Activated CD4-positive, alpha-beta T cell treated with anti-CD3 and anti-CD28 coated beads, Interleukin-2, amount 50 U/mL, for 48 hours (primary cell): ENCODE measurements at places on chromosomes 6 and 20.

DNA sequence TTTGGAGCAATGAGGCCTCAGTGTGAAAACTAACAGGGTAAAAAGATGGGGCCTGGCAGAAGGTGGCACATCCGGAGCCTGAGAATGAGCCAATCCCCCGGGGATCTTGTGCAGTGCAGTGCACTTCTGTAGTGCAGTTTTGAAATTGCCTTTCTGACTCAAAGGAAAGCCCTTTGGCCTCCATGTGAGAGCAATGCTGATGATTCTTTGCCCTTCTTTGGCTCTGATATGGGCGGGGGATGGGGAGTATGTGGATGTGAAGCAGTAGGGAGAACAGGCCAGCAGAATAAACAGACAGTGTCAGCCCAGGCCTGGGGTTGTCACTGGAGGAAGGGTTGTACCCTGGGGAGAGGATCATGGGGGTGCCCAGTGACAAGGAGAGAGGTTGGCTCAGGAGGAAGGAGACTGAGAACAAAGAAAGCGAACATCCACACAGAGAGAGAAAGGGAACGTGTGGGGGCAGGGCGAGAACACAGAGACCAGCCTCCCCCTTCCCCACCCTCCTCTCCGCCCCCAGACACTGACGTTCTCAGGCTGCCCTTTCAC lies 351.2 kb downstream of the CDC5L start:
- no peak for DNase-seq

DNA sequence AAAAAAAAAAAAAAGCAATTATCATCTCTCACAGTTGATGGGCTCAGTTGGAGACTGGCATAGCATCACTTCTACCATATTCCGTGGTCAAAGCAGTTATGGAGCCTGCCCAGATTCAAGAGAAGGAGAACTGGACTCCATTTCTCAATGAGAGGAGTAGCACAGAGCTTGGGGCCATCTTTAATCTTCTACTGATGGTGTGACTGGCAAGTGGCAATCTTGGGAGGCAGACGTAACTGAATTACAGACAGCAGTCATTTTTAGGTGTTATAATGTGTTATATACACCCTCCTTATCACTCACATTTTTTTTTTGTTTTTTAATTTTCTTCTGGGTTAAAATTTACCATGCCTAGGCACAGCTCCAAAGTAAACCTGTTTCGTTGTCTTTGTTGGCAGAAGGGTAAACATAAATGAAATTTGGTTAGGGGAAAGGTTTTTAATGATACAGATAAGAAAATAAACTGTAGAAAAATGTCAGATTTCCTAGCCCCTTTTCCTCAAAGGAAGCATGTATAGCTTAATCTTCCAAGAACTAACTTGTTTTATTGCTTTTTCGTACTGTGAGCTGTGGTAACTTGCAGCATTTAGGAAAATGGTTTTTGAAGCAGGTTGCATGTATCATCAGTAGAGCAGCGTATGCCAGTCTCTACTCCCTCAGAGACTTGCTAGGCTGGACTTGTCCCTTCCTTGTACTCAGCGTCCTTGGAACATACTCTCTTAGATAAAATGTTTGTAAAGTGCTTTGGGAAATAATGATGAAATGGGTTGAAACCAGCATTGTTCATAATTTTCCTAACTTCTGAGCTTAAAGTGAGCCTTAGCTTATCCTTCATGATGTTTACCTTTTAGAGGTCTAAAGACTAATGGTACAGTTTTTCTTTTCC lies 25.7 kb downstream of the ZFAND3 start:
- DNase-seq: no peak

- DNase-seq: peak; percentile 21
Observed at GRCh38 chr6:4281341-4282293, 146.2 kb upstream of the ECI2 start.

GRCh38 chr20:61049684-61050083 lies 202.4 kb upstream of the CDH4 start:
- DNase-seq: no peak

DNA sequence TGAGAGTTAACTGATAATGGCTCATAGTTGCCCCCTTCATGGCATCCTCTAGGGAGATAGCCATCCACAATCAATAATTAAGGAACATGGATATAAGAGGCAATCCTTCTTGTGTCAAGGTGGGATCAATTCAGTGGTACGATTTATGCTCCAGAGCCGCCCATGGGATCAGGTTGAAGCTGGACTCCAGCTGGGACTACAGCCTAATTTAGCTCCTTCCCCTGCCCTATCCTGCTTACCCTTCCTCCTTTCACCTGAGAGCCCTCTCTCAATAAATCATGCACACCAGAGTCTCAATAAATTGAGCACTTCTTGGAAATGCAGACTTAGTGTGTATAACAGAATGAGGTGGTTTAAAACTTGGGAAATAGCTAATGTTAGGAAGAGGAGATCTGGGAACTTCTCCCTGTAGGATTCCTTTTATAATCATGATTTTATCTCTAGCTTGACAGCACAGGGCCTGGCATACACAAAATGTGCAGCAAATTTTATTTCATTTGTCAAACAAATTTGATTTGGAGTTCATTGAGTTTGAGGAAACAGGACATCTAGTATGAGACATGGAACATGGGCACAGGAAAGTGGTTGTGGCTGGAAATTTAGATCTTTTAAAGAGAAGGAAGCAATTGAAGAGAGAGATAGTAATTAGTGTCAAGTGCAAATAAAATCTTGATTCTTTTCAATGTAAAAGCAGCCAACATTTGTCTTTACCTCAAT lies 28.6 kb upstream of the OGFRL1 start:
- DNase-seq: no peak

DNA sequence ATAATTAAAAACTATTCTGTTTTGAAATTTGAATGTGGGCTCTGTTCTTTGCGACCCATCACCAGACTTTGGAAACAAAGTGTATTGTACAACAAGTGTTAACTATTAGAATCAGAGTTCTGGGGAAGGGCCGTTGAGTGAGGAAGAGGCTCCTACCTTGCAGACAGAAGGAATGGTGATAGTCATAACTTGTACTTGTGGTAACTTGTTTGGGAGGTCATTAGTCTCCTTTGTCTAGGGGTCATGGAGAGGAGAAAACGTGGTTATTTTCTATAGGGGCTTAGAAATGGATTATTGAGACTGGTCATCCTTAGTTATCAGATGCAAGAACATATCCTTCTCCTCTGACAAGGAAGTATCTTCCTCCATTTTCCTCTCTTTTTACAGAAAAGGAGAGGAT lies 174.8 kb downstream of the BMP2 start:
- no peak for DNase-seq

DNA sequence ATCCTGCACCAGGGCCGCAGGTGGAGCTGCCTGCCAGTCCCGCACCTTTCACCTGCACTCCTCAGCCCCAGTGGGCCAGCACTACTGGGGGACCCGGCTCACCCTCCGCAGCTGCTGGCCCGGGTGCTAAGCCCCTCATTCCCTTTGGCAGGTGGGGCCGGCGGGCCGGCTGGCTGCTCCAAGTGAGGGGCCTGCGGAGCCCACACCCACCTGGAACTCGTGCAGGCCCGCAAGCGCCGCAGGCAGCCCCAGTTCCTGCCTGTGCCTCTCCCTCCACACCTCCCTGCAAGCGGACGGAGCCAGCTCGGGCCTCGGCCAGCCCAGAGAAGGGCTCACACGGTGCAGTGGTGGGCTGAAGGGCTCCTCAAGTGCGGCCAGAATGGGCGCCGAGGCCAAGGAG lies 199.0 kb upstream of the HS3ST5 start:
- DNase-seq: no peak

DNA sequence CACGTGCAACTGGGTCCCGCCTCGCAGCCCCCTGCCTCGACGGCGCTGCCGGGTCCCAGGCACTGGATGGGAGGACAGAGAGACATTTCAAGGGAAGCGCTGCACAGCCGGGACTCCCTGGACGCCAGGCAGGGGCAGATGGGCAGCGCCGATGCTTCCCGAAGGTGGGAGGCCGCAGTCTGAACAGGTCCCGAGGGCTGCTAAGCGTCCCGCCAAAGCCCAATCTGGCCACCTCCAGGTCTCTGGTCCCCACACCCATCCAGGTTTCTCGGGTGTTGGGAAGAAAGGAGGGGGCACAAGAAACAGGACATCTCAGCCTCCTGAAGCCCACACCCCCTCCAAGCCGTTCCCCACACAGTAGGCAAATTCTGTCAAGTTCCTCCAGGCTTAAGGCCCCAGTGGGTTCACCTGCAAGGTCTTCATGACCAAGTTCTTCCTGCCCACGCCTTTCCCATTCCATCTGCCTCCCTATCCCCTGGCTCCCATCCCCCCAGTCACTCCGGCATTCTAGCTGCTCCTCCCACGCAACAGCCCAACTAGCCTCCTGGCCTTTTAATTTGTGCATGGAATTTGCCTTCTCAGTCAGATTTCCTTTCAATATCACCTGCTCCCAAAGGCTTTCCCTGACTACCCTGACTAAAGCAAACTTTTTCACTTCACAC lies 5.4 kb upstream of the CPXM1 start:
- no peak for DNase-seq

DNA sequence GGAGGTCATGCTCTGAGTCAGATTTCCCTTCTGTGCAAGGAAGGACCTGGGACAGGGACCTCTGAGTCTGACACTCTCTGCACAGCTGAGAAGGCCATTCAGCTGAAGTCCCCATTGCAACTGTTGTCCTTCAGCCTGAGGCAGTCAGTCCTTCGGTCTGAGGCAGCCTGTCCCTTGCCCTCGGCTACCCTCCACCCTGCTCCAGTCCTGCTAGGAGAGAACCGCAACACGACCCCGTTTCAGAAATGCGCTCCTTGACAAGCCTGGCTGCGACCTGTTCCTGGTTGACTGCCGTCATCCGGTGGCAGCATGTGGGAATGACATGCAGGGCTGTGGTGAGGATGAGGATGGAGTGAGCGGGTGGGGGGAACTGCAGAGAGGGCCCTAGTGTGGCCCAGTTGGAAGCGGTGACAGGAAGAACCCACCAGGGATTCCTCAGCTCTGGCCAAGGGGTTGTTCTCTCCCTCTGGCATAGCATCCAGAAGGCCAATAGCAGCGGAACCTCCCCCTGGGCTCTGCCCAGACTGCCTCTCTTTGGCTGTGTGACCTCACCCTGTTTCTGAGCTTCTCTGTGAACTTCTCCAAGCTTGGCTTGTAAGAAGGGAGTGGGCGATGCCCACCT lies 40.3 kb upstream of the ANGPT4 start:
- peak; percentile 80 for DNase-seq

- no peak for DNase-seq
Observed at GRCh38 chr20:49166534-49167449, 21.3 kb downstream of the STAU1 start.

- no peak for DNase-seq
Observed at GRCh38 chr6:75467966-75468365, 25.6 kb downstream of the FILIP1 start.

- DNase-seq: no peak
Observed at GRCh38 chr6:168376120-168376519, 56.5 kb upstream of the DACT2 start.

GRCh38 chr6:79814940-79815339 lies 132.4 kb downstream of the ELOVL4 start:
- no peak for DNase-seq

DNA sequence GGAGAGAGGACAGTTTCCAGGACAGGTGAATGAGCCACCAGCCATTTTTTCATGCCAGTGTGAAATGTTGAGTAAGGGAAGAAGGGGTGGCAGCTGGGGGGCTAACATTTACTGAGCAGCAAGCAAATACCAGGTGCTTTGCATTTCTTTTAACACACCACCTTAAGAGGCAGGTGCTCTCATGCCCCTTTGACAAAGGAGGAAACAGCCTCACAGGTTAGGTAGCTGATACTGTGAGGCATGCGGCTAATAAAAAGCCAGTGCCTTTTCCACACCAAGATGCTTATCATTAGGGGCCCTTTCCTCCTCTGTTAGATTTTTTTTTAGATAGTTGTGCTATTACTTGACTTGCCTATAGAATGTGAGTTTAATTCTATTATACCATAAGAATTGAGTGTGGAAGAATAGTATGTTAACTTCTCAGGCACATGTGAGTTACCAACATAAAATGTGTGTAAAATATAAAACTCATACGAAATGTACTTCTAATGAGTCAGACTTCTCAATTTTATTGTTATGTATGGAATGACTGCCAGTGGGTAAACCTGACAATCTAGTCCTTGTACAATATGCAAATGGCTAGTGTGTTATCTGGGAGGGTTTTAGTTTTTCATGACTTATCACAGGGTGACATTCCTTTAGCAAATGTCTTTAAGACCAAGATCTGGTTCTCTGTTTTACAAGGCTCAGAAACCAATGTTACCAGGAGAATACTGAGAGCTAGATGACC lies 260.0 kb downstream of the TMEM242 start:
- DNase-seq: no peak

- no peak for DNase-seq
Observed at GRCh38 chr20:46246559-46246958, 61.7 kb downstream of the CDH22 start.

DNA sequence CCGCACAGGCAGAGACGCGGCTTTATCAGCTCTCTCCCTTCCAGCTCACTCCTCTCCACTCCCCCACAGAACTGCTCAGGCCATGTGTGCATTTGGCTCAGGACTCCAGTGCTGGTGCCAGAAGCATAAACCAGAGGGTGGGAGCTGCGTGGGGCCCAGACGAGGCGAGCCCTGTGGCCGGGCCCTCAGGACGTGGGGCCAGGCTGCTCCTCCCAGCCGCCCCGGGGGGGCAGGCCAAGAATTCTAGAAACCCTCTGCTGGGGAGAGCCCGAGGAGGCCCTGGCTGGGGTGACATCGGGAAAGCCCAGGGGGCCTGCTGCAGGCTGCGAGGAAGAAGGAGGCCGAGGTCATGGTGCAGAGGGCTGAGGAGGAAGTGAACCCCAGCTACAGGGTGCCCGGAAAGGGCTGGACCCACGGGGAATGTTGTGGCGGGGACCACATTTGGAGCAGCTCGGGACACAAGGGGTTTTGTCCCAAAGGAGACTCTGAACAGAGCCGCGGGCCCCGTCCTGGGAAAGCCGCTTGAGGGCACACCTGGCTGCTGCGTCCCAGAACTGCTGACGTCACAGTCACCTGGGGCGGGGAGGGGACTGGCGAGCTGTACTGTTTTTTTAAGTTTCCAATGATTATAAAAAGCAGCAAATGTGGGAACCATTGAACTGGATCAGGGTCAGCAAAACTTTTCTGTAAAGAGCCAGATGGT lies 107.1 kb downstream of the BANF2 start:
- no peak for DNase-seq

GRCh38 chr6:150730801-150731457 lies 131.2 kb downstream of the PLEKHG1 start:
- no peak for DNase-seq

- no peak for DNase-seq
Observed at GRCh38 chr6:42278131-42278853, 60.6 kb upstream of the MRPS10 start.

GRCh38 chr6:142440600-142441293 lies 138.9 kb downstream of the ADGRG6 start:
- no peak for DNase-seq

DNA sequence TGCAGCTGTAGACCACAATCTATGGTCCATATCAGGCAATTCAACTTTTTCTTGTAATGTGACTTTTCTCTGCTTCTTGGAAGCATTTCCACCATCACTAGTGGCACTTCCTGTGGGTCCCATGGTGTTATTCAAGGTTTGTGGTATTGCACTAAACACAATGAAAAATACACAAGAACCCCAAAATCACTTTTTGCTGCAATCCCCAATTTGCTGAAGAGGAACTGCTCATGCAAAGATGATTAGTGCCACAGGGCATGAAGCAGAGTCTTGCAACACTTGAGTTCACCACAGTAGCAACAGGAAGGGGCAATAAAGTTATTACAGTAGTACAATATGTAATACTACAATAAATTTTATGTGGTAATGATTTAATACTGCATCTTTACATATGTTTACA lies 16.8 kb upstream of the TAAR1 start:
- DNase-seq: no peak

- DNase-seq: no peak
Observed at GRCh38 chr20:40738976-40739375, 49.9 kb upstream of the MAFB start.

- DNase-seq: no peak
Observed at GRCh38 chr6:138803861-138804260, 8.0 kb downstream of the ECT2L start.
